Esophagus squamous epithelium (tissue), 5 donors: ENCODE measurements at places on chromosomes 12 and 14.

DNA sequence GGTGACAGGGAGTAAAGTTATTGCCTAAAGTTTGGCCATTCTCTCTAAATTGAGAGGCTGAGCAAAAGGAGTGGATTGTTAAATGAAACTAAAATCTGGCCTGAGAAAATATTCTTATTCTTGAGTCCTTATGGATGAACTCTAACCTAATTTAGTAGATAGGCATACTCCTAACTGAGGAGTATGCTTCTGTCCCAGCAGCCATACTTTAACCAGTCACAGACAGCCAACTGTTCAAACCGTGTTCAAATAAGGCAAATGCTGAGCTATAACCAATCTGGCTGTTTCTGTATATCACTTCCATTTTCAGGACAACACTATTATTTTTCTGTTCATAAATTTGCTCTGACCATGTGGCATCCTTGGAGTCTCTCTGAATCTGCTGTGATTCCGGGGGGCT, 75.9 kb upstream of the RERGL start:
- no peak for DNase-seq

DNA sequence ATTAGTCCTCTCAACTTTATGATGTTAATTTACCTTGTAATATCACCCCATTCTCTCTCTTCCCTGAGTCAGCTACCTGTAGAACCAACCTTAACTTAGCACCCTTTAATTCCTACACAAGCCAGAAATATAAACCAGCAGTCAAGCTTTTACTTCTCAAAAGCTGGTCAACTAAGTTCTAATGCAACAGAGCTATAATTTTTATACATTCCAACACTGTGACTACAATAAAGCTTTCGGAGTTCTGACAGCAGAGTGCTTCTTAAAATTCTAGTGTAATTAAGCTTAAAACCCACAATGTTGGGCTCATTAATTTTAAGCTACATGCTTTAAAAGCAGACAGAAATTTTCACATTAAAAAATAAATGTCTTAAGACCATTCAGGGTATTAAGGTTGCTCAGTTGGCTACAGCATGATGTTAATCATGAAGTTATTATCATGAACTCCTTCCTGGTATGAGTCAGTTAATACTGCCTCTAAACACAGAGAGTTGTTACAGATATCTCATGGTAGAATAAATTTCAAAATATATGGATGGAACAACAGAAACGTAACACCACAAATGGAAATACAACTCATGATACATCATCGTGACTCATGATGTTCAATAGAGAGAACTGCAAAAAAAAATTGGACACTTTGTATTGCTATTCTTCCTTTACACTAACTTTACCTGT, 126.7 kb downstream of the EPS8 start:
- DNase-seq: no peak

DNA sequence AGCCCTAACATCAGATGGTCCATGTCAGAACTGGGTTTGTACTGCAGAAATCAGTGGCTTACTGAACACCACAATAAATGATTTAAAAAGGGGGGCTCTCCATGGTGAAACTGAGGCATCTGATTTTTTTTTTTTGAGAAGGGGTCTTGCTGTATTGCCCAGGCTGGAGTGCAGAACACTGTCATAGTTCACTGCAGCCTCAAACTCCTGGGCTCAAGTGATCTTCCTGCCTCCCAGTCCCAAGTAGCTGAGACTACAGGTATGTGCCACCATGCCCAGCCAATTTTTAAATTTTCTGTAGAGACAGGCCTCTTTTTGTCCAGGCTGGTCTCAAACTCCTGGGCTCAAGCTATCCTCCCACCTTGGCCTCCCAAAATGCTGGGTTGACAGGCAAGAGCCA, 57.4 kb downstream of the RFLNA start:
- no peak for DNase-seq

DNA sequence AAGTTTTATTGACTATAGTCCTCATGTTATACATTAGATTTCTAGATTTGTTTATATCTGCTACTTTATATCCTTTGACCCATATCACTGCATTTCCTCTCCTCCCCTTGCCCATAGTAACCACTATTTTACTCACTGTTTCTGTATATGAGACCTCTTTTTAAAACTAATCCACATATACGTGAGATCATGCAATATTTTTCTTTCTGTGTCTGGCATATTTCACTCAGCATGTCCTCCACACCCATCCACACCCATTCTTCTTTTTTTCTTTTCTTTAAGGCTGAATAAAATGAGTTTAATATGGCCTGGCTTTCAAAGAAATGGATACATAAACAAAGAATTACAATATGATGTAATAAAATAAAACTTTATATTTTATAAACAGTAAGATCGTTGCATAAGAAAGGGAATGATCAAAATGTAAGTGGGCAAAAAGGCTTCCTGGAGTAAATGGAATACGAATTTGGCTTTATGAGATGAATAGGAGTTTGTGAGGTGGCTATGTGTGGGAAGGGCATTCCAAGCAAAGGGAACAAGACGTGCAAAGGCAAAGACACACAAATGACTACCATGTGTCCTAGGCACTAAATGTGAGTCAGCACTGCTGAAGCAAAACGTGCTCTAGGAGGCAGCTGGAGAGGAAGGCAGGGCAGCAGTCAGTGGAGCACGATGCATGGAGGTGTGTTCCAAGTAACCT, 53.2 kb upstream of the HIF1A start:
- DNase-seq: no peak

DNA sequence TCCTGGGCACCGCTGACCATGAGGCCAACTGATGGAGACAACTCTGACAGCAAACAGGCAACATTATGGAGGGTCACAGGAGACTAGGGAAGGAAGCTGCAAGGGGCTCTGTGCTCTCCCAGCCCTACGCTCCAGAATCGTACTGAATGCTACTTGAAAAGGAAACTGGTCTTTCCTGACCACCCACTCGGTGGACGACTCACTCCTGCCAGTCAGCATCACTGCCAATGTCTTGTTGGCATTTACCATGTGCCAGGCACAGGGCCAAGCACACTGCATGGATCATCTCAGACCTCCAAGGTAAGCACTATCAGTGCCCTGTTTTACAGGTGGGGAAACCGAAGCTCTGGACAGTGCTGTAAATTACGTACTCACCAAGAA, 38.0 kb downstream of the CCDC85C start:
- DNase-seq: no peak

DNA sequence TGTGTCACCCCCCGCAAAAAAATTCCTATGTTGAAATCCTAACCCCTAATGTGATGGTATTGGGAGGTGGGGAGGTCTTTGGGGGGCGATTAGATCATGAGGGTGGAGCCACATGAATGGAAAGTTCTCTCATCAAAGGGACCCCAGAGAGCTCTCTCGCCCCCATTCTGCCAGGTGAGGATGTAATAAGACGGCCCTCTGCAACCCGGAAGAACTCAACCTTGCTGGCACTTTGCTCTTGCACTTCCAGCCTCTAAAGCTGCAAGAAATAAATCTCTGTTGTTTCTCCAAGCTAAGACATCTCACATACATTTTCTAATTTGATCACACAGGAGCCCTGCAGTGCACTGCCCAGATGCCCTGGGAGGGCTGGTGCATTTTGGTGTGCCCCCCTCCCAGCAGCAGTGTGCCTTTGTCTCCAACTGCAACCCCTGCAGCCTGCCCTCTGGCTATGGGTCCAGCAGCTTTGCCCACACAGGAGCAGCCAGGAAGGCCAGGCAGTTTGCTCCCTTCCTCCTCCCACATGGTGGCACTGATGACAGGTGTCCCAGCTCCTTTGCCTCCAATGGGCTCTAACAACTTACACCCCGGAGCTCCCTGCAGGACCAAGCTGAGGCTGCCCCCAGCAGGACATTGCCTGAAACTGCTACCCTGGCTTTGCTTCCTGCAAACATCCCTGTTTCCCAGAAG, 59.3 kb downstream of the C14orf132 start:
- no peak for DNase-seq

GRCh38 chr14:85315290-85315689, 214.7 kb upstream of the FLRT2 start:
- no peak for DNase-seq

DNA sequence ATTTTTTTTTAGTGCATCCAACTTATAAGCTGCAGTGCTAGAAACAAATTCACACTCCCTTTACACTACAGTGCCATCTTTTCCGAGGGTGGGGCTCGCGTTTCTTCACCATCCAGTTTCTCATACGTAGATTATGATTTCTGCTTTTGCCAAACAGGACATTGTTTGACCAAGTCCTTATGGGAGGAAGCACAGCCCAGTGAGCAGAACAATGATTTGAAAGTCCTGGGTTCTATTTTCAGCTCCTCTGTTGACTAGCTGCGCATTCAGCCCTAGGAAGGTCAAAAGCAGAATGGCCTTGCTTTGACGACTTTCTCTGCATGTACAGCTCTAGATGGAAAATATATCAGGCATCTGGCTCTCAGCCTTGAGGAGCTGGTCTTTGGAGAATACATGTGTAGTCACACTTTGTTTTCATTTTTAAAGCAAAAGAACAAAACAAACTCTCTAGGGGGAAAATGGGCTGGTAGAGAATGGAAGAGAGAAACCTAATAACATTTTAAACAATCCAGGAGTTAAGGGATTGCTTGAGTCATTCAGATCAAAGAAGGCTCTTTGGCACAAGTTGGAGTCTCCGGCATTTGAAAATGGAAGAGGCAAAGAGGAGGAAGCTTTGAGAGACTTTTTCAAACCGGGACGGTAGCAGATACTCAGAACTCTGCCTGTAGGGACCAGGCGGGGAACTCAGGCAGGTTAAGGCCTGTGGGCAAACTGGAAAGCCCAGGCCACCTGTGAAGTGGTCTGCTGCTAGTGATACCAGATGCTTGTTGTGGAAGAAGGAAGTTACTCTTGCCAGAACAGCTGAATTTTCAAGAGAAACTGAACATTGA, 257.3 kb upstream of the PLEKHG7 start:
- no peak for DNase-seq

- no peak for DNase-seq
Measured at GRCh38 chr14:80784820-80785219, 156.7 kb downstream of the CEP128 start.

DNA sequence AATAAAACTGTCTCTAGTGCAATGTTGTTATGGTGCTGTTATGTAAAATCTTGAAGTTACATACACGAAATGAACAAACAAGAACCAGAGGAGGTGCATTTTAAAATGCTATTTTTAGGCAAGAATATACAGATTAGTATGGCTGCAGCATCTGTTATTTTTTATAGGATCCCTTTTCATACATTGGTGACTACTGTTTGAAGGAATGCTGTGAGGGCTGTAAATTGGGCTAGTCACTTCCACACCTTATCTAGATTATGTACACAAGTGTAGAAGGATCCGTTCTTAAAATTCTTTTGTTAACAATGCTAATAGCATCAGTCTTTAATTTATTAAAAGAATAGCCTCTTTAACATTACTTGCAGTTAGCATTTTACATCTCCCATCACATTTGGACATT, 284.3 kb upstream of the MDGA2 start:
- no peak for DNase-seq

- no peak for DNase-seq
Measured at GRCh38 chr14:96206461-96206860, 1.8 kb downstream of the BDKRB2 start.

DNA sequence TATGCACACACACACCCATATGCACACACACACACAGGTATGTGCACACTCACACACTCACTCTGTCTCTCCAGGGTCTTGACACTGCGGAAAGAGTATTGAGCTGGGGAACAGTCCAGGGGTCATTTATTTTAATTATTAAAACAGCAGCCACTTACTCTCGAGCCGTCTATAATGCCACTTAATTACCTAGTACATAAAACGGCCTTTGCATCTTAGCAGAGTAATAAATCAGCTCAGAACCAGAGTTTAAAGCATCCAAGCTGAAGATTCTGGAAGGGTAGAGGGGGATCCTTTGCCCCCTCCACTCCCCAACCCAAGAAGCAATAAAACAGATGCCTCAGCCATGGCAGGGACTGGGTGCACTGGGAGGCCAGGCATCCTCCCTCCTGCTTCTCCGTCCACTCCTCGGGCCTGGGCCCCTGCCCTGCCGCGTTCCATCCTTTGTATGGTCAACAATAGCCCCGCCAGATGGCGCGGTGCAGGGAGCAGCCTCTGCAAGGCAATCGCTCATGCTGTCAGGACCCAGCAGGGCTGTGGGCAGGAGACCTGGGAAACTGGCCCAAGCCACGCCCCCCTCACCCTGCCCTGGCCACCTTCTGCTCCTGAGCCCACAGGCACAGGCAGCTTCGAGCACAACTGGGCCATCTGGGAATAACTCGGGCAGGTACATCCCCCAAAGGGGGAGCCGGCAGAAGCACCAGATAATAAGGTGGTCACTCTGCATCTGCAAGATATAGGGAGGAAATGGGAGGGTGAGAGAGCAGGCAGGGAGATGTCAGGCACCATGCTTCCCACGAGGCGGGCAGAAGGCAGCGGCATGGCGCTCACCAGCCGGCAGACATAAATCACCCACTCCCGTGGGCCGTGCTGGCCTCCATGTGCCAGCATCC, 40.9 kb downstream of the CCDC85C start:
- no peak for DNase-seq

DNA sequence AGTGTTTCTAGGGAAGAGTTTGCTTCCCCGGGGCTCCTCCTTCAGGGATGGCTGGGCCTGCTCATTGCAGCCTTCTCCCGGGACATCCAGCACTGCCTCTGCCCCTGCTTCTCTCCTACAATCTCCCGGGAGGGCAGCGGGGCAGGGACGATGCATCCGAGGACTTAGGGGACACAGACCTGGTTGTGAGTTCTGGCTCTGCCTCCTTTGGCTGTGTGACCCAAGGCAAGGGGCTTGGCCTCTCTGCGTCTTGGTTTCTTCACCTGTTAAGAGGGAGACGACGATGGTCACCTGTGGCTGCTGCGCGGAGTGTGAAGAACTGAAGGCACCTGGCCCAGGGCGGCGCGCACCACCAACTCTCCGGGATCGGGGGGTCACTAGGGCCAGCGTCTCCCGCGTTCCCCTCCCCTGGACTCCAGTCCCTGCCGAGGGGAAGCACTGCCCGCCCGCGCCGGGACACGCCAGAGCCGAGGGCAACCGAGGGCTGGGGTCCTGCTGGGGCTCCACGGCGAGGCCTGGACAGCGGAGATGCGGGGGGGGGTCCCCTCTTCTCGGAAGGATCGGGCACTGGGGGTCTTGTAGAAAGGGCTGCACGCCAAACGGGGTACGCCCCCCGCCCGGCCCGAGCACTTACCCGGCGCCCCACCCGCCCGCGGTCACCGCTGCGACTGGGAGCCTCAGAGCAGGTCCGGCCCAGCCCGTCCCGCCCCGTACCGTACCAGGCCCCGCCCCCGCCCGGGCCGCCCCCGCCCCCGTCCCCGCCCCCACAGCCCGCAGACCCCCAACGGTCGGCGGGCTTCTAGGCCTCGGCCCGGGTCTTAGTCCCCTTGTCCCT, at the start of gene HVCN1:
Gene HVCN1 (minus strand): TSS at position 670 of the 835 bp plus-strand sequence. CDS start 5,870 bp downstream, outside the sequence.
- no peak for DNase-seq

- DNase-seq: no peak
Measured at GRCh38 chr12:4027412-4027811, 154.2 kb upstream of the PARP11 start.
